Hypothalamus (tissue), 51 donors: ENCODE measurements at places on chromosomes 6 and 20.

DNA sequence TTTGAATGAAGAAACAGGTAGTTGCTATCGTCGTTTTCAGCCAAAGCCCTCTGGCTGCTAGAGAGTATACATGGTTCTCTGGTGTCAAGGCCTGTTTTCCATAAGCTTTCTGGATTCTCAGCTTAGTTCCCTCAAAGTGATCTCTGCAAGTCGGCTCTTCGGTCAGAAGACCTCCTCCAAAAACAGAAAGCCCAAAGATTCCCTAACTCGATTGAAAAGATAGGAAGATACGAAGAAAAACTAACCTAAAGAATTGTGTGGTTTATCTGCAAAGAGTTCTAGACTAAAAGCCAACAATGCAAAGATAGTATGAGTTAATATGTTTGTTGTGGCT, 545 bp upstream of the ASCC3 start:
- DNase-seq, result no peak

DNA sequence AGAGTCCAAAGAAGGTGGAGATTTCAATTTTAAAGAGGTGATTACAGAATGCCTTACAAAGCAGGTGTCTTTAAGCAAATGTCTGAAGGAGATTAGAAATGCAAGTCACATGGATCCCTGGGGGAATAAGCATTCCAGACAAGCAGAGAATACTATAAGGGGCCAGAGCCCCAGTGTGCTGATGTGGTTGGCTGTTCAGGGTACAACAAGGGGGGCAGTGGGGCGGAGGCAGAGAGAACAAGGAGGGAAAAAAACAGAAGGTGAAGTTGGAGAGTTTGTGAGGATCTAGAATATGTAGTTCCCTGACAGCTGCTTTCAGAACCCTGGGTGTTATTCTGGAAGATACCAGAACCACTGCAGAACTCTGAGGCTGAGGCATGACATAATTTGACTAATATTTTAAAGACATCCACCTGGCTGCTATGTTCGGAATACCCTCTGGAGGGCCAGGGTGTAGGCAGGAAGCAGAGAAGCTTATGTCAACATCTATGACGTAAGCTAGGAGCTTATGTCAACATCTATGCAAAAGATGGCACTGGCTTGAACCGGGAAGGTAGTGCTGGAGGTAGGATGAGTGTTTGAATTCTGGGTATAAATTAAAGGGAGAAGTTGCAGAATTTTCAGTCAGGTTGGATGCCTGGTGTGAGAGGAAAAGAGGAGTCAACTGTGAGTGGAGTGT, 276.3 kb upstream of the AGPAT4 start:
- DNase-seq, result no peak

GRCh38 chr20:6613280-6613861, 154.1 kb upstream of the BMP2 start:
- DNase-seq, result no peak

DNA sequence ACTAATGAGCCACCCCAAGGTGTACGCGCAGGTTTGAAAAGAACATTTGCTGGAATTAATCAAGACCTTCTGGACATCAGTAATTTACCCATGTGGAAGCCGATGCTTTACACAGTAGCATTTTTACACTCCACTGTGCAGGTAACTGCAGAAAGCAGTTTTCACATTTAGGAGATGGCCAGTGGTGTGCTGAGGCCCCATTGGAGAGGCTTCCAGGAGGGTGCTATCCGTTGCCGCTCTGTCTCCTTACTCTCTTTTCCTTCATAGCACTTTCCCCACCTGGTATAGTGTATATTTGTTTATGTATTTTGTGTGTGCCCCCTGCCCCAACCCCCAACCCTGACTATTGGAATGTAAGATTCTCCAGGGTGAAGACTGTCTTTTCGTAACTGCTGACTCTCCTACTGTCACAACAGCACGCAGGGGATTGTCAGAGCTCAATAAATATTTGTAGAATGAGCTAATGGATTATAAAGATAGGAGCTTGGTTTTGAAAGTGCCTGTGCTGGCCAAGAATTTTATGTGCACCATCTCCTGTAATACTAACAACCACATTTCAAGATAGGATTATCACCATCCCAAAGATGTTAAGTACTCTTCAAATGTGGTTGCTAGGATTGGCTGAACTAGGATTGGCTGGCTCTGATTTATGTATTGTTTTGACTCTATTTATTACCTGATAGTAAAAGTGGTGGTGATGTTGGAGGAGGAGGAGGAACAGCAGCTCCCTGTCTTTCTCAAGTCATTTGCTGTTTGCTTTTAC, 74.0 kb upstream of the GLP1R start:
- no peak for DNase-seq

DNA sequence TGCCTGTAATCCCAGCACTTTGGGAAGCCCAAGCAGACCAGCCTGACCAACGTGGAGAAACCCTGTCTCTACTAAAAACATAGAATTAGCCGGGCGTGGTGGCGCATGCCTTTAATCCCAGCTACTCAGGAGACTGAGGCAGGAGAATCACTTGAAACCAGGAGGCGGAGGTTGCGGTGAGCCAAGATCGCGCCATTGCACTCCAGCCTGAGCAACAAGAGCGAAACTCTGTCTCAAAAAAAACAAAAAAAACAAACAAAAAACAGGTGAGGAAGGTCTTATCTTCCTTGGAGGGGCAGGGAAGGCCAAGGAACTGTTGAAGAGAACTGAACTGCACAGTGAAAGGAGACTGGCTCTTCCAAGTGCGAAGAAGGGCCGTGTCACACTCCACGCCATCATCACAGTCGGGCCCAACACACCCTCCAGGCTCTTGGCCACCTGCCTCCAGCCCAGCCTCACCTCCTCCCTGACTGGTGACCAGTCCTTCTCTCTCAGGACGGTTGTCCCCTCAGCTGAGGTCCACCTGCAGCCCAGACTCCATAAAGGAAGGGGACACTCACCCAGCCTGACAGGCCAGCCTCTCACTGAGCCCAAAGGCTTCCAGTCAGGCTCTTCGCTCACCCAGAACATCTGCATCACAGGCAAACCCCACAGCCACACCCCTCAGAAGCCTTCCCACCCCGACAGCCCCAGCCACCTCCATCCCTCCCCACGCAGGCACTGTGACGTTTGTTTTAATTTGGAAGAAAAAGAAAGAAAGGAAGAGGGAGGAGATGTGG, 4.1 kb downstream of the ZC3H12D start:
- DNase-seq, result no peak

DNA sequence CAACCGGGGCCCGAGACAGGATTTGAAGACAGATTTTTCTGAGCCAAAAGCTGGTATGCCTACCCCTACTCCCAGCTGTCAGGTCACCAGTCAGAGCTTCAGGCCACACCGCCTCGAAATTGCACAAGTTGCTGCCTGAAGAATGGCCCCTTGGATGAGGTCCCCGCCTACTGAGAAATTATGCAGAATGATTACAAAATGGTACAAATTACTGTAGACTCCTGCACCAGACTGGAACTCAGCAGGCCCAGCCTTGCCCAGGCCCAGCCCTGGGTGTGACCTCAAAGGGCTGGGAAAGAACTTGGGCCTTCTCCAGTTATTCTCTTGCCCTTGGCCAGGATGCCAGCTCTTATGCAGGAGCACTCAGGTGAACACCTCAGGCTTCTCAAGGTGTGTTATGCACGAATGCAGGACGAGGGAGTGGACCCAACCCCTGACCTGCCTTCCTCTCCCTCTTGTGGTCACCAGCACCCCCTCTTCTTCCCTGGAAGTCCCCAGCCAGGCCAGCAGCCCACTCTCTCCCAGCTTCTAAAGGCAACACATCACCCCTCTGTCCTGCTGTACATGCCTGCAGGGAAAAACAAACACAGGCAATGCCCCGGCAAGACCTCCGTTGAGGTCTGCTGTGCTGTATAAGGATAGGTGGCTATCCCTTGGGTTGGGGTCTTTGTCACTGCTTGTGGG, 88.7 kb upstream of the NAA20 start:
- DNase-seq, result no peak

- DNase-seq, result no peak
Measured at GRCh38 chr6:18577491-18577890, 190.3 kb downstream of the RNF144B start.

GRCh38 chr20:3739926-3740451, 7.5 kb downstream of the HSPA12B start:
- no peak for DNase-seq

DNA sequence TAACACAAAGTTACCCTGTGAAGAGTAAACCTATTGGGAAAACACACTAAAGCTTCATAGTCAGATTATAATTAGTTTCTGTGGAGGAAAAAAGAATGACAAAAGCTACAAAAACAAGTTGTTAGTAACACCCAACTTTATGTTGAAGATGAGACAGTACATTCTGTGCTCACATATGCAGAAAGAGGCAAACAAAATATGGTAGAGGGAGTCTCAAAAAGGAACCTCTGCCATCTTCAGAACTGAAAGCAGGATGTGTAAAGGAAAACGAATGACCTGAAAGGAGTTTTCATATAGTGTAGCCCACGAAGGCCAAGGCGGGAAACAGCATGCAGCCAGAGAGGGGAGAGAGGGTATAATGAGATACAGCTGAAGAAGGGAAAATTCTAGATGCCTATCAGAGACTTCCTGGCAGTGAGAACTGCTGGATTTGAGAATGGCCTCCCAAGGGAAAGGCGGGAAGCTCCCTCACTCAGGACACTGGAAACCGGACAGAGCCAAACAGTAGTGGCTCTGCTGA, 84.1 kb upstream of the HEY2 start:
- DNase-seq, result no peak
